Testis (tissue), 5 donors: ENCODE measurements at places on chromosomes 16 and 17. TPM values are rescaled to one million over a fixed set of nuclear protein-coding genes. Genes with fewer than 3 reads are reported as not detected.

TNFSF13 gene
- polyA plus RNA-seq = 11.5 TPM

KRT33B gene
- polyA plus RNA-seq = not detected

PVALEF gene
- polyA plus RNA-seq = not detected

NHERF1 gene
- polyA plus RNA-seq = 69.2 TPM

CDH1 gene
- 5.5 TPM for polyA plus RNA-seq

FA2H gene
- 7.8 TPM for polyA plus RNA-seq

SPNS2 gene
- polyA plus RNA-seq = 11.5 TPM

- DNase-seq = no peak
Measured at GRCh38 chr17:497241-498034, 144.8 kb upstream of the RPH3AL start.

- peak; percentile 71 for DNase-seq
Measured at GRCh38 chr17:12256380-12256995, 235.8 kb downstream of the MAP2K4 start.

- no peak for DNase-seq
Measured at GRCh38 chr17:40452216-40452787, 9.1 kb downstream of the IGFBP4 start.

- DNase-seq = no peak
Measured at GRCh38 chr17:63402431-63403212, 43.5 kb downstream of the CYB561 start.

DNA sequence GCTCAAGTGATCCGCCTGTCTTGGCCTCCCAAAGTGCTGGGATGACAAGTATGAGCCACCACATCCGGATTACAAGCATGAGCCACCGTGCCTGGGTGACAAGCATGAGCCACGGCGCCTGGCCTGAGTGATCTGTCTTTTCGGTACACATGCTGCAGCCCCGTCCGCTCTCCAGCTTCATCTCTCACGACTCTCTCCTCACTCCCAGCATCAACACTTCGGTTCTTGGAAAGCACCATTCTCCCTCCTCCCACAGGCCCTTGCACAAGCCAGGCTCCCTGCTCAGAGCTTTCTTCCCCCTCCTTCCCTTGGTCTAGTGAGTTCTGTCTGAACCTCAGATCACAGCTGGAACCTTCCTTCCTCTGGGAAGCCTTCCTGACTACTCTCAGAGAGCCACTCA is 6.5 kb upstream of the NCBP3 start:
- no peak for DNase-seq

GRCh38 chr17:17036524-17036998 is 5.7 kb upstream of the MPRIP start:
- DNase-seq = no peak

GRCh38 chr17:10756619-10757018 is 26.8 kb upstream of the TMEM220 start:
- no peak for DNase-seq

DNA sequence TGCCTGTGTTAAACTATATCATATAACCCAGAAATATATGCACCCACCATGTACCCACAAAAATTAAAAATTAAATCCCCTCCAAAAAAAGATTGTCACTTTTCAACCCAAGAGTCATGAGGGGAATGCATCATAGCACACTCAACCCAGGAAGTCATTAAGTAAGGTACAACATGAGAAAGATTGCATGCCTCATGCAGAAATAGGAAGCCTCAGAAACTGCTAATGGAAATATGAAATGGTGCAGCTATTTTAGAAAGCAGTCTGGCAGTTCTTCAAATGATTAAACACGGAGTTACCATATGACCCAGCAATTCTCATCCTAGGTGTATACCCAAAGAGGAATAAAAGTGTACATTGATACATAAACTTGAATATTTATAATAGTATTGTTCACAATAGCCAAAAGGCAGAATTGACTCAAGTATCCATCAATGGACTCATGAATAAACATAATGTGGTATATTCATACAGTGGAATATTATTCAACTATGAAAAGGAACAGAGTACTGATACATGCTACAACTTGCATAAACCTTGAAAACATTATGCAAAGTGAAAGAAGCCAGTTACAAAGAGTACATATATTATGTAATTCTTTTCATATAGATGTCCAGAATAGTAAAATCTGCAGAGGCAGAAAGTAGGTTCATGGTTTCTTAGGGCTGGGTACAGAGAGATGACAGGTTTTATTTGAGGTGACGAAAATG is 70.4 kb downstream of the TMEM100 start:
- DNase-seq = no peak

DNA sequence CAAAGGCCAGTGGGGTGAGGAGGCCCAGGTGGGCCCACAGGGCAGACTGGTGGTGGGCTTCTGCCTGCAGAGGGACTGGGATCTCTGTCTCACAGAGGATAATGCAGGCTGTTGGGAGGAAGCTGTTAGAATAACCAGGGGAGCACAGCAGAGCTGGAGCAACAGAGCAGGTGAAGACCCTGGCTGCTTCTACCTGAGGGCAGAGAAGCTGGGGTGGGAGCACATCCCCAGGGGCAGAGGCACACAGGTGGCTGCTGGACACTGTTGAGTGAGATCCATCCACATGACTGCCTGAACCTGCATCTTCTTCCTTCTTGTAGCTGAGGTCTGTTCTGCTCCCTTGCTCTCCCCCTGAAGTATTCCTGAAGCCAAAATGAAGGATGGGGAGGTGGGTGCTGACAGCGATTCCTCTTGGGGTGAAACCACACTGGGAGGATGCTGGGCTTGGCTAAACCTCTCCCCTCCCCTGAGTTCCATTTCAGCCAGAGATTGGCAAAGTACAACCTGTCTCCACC is 1725.0 kb downstream of the TP53TG3F start:
- DNase-seq = no peak

DNA sequence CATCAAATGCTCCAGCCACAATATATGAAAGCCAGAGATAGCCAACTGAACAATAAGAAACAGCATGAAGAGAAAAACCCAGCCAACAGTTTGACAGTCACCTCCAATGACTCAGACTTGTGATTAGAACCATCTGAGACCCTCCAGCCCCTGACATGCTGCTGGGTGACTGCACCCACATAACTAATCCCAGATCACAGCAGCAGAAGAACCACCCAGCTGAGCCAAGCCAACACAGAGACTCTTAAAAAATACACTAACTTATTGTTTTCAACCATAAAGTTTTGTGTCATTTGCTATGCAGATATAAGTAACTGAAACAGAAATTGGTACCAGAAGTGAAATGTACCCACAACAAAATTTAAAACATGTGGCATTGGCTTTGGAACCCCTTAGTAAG is 314.3 kb upstream of the DYNLRB2 start:
- no peak for DNase-seq

- no peak for DNase-seq
Measured at GRCh38 chr17:33977729-33978514, 277.2 kb upstream of the CCL2 start.

DNA sequence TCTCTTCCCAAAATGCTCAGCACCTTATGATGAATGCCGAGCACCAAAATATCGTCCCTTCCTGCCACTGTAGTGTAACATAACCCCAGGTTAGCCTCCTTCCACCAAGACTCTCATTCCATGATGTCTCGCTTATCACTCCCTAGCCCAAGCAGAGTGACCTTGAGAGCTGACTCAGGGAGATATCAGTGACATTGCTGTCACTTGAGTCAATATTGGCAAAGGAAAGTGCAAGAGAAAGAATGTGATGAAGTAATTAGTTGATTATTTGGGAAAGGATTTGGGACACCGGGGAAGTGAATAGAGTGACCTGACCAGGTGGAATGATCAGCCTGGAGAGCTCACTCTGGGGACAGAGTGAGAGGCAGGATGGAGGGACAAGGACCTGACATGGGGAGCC is 2.6 kb upstream of the ANKFN1 start:
- no peak for DNase-seq

- peak; percentile 89 for DNase-seq
Measured at GRCh38 chr17:48051706-48052486, 3.7 kb downstream of the NFE2L1 start.

- no peak for DNase-seq
Measured at GRCh38 chr17:32903774-32904673, 23.9 kb upstream of the TMEM98 start.

- peak; percentile 19 for DNase-seq
Measured at GRCh38 chr17:37742116-37742761, 2.6 kb downstream of the HNF1B start.
